ENCODE measurements at places on chromosomes 1 and 21.
A peak's percentile ranks its signal among the peaks of the same experiment; 100 is the strongest.

GRCh38 chr1:150815871-150816270 is 7.8 kb upstream of the CTSK start:
- no peak for DNase-seq

DNA sequence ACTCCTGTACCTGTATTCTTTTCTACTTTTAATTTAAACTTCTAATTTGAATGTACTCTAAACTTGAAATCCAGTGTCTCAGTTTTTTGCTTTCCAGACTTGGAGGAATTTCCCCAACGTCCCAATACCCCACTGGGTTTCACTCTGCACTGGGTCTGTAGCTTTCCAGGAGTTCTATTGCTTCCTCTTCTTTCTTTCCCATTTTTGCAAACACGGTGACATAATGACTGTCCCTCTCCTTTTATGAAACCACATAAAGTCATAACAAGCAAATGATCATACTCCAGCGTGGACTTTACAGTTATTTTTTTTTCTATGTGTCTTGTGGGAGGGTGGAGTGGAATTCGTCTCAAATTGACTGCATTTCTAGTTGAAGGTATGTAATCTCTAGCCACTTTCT is 97.1 kb downstream of the FASLG start:
- DNase-seq = no peak

DNA sequence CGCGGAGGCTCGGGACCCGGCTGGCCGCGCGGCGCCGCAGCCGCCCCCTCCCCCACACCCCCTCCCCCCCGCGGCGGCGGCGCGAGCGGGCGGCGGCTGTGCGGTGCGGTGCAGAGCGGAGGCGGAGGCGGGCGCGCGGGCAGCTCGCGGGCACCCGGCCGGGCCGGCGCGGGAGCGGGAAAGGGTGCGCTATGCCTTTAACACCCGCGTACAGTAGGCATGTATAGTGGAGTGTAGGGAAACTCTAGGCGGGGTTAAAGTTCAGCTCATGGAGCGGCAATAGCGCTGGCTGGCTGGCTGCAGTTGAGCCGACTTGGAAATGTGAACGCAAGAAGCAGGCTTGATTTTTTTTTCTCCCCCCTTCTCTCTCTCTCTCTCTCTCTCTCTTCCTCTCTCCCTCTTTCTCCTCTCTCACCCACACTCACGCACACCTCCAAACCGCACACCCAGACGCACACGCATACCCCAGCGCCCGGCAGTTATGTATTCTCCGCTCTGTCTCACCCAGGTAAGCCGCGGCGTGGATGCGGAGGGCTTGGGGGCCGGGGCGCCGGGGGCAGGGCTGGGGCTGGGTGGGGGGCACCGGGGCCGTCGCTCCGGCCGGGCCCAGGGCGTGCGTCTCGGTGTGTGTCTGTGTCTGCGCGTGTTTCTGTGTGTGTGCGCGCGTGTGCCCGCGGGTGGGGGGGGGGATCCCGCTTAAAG is at the start of gene NFIA:
NFIA (plus strand) TSS at position 251 of the 702 bp plus-strand sequence.
- DNase-seq = peak; percentile 66

DNA sequence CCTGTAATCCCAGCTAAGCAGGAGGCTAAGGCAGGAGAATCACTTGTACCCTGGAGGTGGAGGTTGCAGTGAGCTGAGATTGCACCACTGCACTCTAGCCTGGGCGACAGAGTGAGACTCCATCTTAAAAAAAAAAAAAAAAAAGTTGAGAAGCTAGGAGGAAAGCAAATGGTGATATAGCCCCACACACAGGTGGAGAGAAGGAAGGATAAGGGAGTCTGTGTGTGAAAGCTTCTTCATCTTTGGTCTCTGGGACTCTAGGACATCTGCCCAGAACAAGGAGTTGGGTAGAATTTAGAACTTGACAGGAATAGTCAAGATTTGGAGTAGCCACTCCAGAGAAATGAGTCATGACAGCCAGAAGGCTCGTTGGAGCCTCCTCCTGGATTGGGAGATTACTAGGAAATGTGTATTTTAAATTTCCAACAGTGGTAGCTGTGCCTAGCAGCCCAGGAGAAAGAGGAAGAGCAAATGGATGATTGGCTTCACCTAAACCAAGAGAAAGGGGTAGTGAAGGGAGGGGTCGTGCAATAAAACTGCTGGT is 19.9 kb downstream of the NPL start:
- no peak for DNase-seq

- DNase-seq = no peak
Observed at GRCh38 chr1:6970221-6970620, 185.0 kb downstream of the CAMTA1 start.

DNA sequence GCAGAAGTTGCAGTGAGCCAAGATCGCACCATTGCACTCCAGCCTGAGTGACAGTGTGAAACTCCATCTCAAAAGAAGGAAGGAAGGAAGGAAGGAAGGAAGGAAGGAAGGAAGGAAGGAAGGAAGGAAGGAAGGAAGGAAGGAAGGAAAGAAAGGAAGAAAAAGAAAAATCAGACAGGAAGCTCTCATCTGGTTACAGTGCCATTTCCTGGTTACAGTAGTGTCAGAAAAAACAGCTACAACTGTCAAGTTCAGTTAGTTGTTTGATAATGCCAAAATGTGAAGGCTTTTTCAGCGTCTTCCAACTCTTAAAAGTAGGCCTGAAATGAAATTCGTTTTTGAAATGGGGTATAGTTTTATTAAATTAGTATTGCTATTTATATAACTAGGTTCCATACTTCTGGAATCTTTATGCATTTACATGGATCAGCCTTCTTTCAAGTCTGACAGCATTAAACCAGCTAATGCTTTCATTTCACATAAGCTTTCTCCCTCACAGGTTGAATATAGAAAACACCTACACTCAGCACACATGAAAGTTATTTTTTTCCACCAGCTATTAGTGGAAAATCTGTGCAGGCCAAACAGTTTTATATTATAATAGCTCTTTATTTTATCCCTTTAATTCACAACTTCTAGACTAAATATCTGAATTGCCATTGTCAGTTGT is 21.2 kb downstream of the PTPN22 start:
- DNase-seq = no peak

GRCh38 chr1:21238141-21238800 is 52.0 kb downstream of the ECE1 start:
- peak; percentile 28 for DNase-seq

GRCh38 chr1:162889989-162890388 is 29.0 kb upstream of the CCDC190 start:
- DNase-seq = no peak

DNA sequence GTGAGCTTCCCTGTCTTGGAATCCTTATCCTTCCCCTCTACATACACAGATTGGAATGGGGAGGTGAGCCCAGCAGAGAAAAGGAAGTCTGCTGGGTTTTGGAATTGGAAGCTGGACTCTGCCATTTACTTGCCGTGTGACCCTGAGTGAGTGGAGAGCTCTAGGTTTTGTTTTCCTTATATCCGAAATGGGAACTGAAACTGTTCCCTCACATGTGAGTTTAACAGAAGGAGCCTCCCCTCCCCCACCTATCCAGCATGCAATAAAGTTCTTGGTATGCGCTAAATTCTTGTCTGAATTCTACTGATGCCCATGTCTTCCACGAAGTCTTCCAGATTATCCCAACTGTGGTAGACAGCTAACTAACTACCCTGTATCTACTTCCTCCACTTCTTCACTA is 58.7 kb downstream of the NENF start:
- DNase-seq = no peak

GRCh38 chr1:79322511-79323027 is 316.0 kb upstream of the ADGRL4 start:
- no peak for DNase-seq

- no peak for DNase-seq
Observed at GRCh38 chr1:172024516-172024915, 183.2 kb downstream of the DNM3 start.

- DNase-seq = no peak
Observed at GRCh38 chr1:192161976-192162375, 3.7 kb downstream of the RGS18 start.

DNA sequence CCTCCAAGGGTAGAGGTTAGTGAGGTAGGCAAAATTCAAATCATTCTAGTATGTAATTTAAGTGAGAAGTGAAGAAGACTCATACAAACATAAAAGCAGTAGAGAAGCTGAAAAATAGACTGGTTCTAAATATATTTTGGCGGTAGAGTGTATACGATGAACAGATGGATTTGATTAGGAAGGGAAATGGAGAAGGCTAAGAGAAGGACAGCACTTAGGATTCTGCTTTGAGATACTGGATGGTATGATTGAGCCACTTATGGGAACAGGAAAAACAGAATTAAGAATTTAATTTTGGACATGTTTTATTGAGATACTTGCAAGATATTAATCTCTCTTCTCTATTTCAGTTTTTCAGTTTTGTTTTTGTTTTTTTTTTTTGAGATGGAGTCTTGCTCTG is 60.1 kb downstream of the EPB41 start:
- DNase-seq = no peak

DNA sequence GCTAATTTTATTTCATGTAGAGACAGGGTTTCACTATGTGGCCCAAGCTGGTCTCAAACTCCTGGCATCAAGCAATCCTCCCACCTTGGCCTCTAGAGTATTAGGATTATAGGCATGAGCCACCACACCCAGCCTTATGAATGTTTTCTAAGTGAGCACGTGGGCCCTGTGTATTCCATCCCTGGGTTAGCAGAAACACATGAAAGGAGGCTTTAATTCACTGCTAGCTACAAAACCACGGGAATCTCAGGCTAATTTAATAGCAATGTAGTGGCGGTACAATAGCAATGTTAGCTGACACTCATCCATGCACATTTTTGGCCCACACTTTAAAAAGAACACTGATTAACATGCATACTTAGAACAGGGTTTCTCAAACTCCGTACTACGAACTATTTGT is 32.0 kb downstream of the VTCN1 start:
- DNase-seq = no peak

GRCh38 chr1:27136236-27136551 is 18.7 kb downstream of the SLC9A1 start:
- DNase-seq = no peak

DNA sequence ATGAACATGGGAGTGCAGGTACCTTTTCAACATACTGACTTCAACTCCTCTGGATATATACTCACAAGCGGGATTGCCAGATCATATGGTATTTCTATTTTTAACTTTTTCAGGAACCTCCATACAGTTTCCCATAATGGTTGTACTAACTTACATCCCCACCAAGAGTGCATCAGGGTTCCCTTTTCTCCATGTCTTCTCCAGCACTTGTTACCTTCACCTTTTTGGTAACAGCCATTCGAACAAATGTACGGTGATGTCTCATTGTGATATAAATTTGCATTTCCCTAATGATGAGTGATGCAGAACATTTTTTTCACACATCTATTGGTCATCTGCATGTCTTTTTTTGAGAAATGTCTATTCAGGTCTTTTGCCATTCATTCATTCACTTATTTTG is 25.9 kb upstream of the ACTA1 start:
- no peak for DNase-seq

- peak; percentile 35 for DNase-seq
Observed at GRCh38 chr21:44872649-44873355, 688 bp downstream of the PTTG1IP start.

GRCh38 chr21:32122082-32122481 is 156.8 kb downstream of the MIS18A start:
- no peak for DNase-seq

GRCh38 chr1:221381910-221382623 is 359.8 kb downstream of the DUSP10 start:
- DNase-seq = no peak

GRCh38 chr1:39170731-39171667 is 33.5 kb upstream of the MACF1 start:
- DNase-seq = no peak

GRCh38 chr1:199789141-199789540 is 238.4 kb upstream of the NR5A2 start:
- DNase-seq = no peak

DNA sequence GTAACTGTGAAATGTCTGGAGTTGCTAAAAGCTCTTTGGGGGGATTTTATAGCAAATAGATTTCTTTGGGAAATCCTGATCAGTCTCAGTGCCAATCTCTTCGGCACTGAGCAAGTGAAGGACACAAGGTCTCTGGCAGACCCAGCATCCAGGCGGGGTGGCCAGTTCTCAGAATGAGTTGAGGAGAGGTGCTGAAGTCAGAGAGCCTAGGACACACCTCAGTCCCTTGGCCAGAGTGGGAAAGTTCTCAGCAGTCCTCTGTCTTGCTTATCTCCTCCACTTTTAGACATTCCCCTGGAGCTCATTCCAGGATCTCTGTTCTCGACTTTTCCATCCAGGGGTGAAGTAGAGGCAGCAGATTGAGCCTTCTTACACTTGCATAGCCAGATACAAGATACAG is 6.7 kb downstream of the HLX start:
- no peak for DNase-seq

DNA sequence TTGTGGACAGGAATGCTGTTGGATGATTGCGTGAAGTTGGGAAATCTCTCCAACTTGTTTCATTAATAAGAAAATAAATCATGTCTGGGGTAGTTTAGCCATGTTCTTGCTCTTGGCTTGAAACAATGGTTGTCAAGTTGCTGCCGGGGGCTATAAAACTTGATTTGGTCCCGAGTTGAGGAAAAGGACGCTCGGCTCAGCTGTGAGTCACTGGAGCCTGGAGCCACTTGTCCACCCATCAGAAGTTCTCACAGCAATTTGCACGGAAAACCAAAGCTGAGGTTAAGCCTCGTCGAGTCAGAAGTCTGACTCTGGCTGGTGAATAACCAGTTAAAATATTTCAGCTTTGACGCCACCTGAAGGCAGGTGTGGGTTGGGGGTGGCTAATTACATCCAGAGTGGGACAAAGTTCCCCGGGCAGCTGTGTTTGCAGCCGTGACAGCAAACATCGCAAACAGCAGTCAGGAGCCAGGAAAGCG is 19.7 kb upstream of the RIPK4 start:
- DNase-seq = peak; percentile 46

- peak; percentile 76 for DNase-seq
Observed at GRCh38 chr1:232110281-232111090, 483.9 kb downstream of the DISC1 start.

DNA sequence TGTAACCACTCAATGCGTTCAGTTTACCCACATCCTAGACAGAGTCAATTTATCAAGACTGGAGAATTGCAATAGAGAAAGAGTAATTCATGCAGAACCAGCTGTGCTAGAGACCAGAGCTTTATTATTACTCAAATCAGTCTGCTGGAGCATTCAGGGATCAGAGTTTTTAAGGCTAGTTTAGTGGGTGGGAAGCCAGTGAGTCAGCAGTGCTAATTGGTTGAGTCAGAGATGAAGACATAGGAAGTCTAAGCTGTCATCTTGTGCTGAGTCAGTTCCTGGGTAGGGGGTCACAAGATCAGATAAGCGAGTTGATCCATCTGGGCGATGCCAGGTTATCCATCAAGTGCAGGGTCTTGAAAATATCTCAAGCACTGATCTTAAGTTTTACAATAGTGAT is 499.6 kb downstream of the MRPL39 start:
- DNase-seq = peak; percentile 94

GRCh38 chr1:160359559-160360226 is 7.2 kb upstream of the NHLH1 start:
- DNase-seq = peak; percentile 43

All from astrocyte of the spinal cord (primary cell).